ENCODE measurements at places on chromosomes 5 and 9.

DNA sequence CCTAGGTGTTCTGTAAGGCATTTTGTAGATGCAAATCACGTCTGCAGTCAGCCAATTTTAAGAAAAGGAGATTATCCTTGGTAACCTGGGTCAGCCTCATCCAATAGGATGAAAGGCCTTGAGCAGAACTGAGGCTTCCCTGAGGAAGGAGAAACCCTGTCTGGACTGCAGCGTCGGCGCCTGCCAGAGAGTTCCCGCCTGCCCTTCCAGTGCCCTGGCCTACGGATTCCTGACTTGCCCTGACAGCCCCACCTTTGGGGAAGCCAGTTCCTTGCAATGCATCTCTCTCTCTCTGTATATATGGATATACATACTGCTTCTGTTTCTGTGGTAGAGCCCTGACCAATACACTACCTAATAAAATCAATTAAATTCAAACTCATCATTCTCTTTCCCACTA lies 66.2 kb upstream of the RUFY1 start:
- no peak for DNase-seq

GRCh38 chr9:36501727-36502126 lies 71.0 kb upstream of the MELK start:
- no peak for DNase-seq

- no peak for DNase-seq
Observed at GRCh38 chr9:33677506-33677809, 117.9 kb upstream of the PRSS3 start.

DNA sequence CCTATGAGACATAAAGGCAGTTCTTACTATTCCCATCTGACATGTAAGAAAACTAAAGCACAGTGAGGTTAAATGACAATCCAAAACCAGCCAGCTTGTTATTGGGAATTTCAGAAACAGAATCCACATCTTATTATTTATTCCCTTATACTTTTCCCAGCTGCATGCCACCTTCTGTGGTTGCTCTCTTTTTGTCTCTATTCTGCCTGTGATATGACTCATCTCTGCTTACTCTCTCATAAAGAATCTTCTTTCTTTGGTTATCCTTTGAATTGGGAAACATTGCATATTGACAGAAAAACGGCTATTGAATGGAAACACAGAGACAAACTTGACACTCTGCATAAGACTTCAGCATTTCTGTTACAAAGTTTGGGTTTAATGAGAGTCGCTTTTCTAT lies 183.2 kb downstream of the TLR4 start:
- no peak for DNase-seq

DNA sequence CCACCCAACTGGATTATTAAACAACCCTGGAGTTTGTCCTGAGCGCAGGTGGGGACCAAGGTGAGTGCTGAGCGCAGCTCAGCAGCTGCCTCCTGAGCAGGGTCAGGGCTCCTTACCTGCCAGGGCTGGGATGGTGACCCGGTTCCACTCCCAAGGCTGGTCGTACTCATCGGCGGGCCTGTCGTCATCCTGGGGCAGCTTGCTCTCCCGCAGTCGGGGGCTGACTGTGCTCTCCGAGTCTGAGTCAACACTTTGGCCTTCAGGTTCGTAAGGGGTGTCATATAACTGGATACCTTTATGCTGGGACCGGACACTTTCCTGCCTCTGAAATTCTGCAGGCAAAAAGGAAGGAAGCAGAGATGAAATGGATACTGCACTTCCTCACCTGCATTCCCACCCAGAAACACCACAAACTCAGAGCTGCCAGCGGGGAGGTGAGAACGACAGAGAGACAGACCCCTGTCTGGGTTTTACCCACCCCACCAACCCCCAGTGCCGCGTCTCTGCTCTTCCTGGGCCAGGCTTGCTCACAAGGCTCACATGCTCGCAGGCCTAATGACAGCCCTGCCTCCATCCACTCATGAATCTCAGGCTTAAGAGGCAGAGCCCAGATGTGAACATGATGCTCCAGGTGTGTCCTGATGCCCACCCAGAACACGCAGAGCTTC lies 70.7 kb upstream of the SLC25A51 start:
- no peak for DNase-seq

DNA sequence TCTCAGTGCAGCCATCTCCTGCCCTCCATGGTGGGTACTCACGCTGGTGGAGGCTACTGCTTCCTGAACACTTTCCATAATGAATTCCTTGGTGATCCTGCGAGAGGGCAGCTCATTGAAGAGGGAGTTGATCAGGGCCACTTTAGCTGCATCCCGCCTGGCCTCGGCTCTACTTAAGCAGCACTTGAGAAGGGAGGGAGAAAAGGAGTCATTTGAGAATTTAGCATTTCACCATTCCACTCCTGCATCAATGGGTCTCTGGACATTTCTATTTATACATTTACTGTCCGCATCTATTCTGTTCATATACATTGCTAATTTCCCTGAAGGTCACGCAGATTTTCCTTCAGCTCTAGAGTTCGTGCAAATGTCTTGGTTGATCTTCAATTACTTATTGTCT lies 35.1 kb downstream of the LIX1 start:
- no peak for DNase-seq

DNA sequence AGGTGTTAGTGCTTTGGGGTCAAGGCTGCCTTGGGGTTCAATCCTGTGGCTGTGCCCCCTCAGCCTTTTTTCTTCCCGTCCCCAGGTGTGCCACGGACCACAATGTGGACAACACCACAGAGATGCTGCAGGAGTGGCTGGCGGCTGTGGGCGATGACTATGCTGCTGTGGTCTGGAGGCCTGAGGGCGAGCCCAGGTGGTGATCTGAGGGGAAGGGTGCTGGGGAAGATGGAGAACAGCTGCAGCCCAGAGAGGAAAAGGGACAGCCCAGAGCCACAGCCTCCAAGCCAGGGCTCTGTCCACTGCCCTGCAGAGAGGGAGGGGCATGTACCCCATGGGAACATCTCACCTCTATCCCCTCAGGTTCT lies 2.1 kb downstream of the CERCAM start:
- DNase-seq: no peak

DNA sequence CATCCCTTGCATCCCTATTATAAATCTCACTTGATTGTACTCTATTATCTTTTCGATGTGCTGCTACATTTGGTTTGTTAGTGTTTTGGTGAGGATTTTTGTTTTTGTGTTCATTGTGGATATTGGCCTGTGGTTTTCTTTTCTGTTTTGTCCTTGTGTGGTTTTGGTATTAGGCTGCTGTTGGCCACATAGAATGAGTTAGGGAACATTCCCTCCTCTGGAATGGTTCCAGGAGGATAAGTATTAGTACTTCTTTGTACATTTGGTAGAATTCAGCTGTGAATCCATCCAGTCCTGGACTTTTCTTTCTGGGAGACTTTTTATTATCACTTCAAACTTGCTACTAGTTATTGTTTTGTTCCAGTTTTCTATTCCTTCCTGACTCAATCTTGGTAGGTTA lies 287.2 kb downstream of the CWC27 start:
- DNase-seq: no peak

GRCh38 chr5:153404747-153405146 lies 85.7 kb upstream of the GRIA1 start:
- no peak for DNase-seq

DNA sequence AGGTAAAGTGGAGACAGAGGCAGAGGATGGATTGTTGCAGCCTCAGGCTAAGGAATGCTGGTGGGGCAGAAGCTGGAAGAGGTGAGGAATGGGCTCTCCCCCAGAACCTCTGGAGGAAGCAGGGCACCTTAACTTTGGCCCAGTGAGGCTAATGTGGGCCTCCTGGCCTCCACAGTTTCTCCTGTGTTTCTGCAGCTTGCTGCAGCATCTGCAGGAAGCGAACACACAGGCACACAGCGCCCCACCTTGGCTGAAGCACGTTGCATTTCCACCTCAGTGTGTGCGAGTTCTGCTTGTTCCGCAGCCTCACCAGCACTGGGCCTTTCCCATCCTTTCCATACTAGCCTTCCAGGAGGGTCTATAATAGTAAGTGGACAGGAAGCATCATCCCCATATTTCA lies 27.2 kb upstream of the ASS1 start:
- no peak for DNase-seq
